A549 treated with AZD2906 at 1 μM for 4 hours (cell line): ENCODE measurements at places on chromosomes 3 and 15. TPM values are rescaled to one million over a fixed set of nuclear protein-coding genes. Genes with fewer than 3 reads are reported as not detected.

Gene GALNT15
- total RNA-seq = 0.05 to 0.15 TPM (median 0.09 TPM) in 5 replicates

Gene RBP2
- not detected in 5 replicates for total RNA-seq

Gene CNTN3
- not detected in 5 replicates for total RNA-seq

Gene GP5
- 0.01 to 0.02 TPM in 2 of 5 replicates, not detected in the others for total RNA-seq

Gene FGF12
- 0.48 to 0.71 TPM (median 0.65 TPM) in 5 replicates for total RNA-seq

Gene GOLGA8S
- 0.11 to 0.17 TPM (median 0.14 TPM) in 5 replicates for total RNA-seq

Gene HTR3E
- total RNA-seq = not detected in 5 replicates

Gene SLC24A5
- total RNA-seq = not detected in 5 replicates

Gene CEP19
- total RNA-seq = 2.4 to 3.1 TPM (median 2.6 TPM) in 5 replicates

Gene TRA2B
- total RNA-seq = 165 to 192 TPM (median 174 TPM) in 5 replicates

Gene DUOXA2
- not detected in 5 replicates for total RNA-seq

Gene DNAH12
- 0.08 to 0.16 TPM (median 0.08 TPM) in 4 of 5 replicates, not detected in the other for total RNA-seq

Gene SCAANT1
- total RNA-seq = not detected in 5 replicates

Gene BOC
- 4.8 to 6.4 TPM (median 5.5 TPM) in 5 replicates for total RNA-seq

Gene XIRP1
- 0.17 to 0.25 TPM (median 0.19 TPM) in 5 replicates for total RNA-seq

Gene ALDH1A2
- 0.11 to 0.18 TPM (median 0.15 TPM) in 3 of 5 replicates, not detected in the others for total RNA-seq

Gene RLBP1
- not detected in 5 replicates for total RNA-seq

Gene TIMMDC1
- total RNA-seq = 58.4 to 80.8 TPM (median 73.2 TPM) in 5 replicates

Gene WDR5B
- total RNA-seq = 2.9 to 3.7 TPM (median 3.5 TPM) in 5 replicates

Gene DUOXA1
- 0.06 to 0.30 TPM (median 0.09 TPM) in 5 replicates for total RNA-seq

Gene FAM81A
- total RNA-seq = 10.1 to 12.1 TPM (median 11.7 TPM) in 5 replicates

Gene CD200R1
- total RNA-seq = 0.05 to 0.17 TPM (median 0.05 TPM) in 5 replicates

Gene SSR3
- 193 to 207 TPM (median 206 TPM) in 5 replicates for total RNA-seq

Gene STRC
- 0.02 to 0.13 TPM (median 0.07 TPM) in 5 replicates for total RNA-seq

Gene TEX55
- total RNA-seq = 0.08 TPM in 1 of 5 replicates, not detected in the others

Gene ZNF80
- not detected in 5 replicates for total RNA-seq

Gene SELENOK
- 18.8 to 22.7 TPM (median 19.0 TPM) in 5 replicates for total RNA-seq

Gene ERC2
- total RNA-seq = 0.14 to 0.19 TPM in 2 of 5 replicates, not detected in the others

Gene AMT
- total RNA-seq = 0.32 to 0.53 TPM (median 0.42 TPM) in 5 replicates

Gene PRSS50
- not detected in 5 replicates for total RNA-seq

Gene HCLS1
- total RNA-seq = 0.08 to 0.18 TPM (median 0.15 TPM) in 5 replicates

Gene IL16
- total RNA-seq = 0.01 to 0.17 TPM (median 0.09 TPM) in 4 of 5 replicates, not detected in the other

Gene SLC6A11
- 0.06 to 0.09 TPM (median 0.07 TPM) in 5 replicates for total RNA-seq

Gene ADIPOQ
- not detected in 5 replicates for total RNA-seq

Gene METTL6
- total RNA-seq = 23.3 to 32.9 TPM (median 24.5 TPM) in 5 replicates

Gene VIPR1
- total RNA-seq = 2.0 to 2.5 TPM (median 2.1 TPM) in 5 replicates

Gene OR5K4
- total RNA-seq = not detected in 5 replicates

Gene LRRC34
- total RNA-seq = not detected in 5 replicates

Gene PRRT3
- total RNA-seq = 1.2 to 1.9 TPM (median 1.8 TPM) in 5 replicates

Gene EFCC1
- total RNA-seq = 0.02 TPM in 1 of 5 replicates, not detected in the others

Gene AADACL2
- not detected in 5 replicates for total RNA-seq

Gene RPSA
- 2,590 to 2,825 TPM (median 2,665 TPM) in 5 replicates for total RNA-seq

Gene NTRK3
- 18.4 to 24.5 TPM (median 20.3 TPM) in 5 replicates for total RNA-seq

Gene PKM
- 3,039 to 3,227 TPM (median 3,125 TPM) in 5 replicates for total RNA-seq

Gene ATP6V1A
- 15.4 to 19.9 TPM (median 16.7 TPM) in 5 replicates for total RNA-seq

Gene SMCO1
- 0.03 TPM in 1 of 5 replicates, not detected in the others for total RNA-seq

Gene CIP2A
- 14.2 to 18.8 TPM (median 17.7 TPM) in 5 replicates for total RNA-seq
